ENCODE measurements at places on chromosomes 13 and 19. TPM values are rescaled to one million over a fixed set of nuclear protein-coding genes. Genes with fewer than 3 reads are reported as not detected.
A peak's percentile ranks its signal among the peaks of the same experiment; 100 is the strongest.

GRCh38 chr13:75760131-75761021, 124.2 kb downstream of the LMO7 start:
- peaks cover 11% of the 10 kb centered on the region for H3K4me1 ChIP-seq
- peak overlapping the region; percentile 42 for H3K27ac ChIP-seq
- no peak for DNase-seq
- peaks cover 7% of the 10 kb centered on the region for H3K36me3 ChIP-seq

DNA sequence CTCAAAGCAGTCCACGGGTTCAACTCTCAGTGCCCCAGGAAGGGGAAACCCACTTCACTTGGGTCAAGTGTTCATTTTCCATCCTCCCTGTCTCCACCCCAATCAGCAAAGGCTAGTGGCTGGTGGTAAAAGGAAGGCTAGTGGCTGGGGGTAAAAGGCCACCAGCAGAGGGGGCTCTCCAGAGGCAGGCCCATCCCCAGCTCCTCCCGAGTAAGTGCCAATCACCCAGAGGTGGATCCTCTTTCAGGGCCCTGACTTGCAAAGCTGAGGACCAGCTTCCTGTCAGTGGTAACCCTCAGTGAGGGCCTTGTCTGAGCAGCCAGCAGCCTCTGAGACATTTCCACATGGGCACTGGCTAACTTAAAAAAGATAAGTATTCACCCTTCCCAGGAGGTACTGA, 22.0 kb upstream of the TPT1 start:
- peaks cover 25% of the 10 kb centered on the region for H3K4me1 ChIP-seq
- no peaks in the 10 kb centered on the region for H3K27me3 ChIP-seq
- peak; percentile 68 for DNase-seq
- H3K27ac ChIP-seq = no peak overlapping the region
- no peak overlapping the region for H3K4me3 ChIP-seq
- H3K36me3 ChIP-seq = peaks cover 35% of the 10 kb centered on the region

DNA sequence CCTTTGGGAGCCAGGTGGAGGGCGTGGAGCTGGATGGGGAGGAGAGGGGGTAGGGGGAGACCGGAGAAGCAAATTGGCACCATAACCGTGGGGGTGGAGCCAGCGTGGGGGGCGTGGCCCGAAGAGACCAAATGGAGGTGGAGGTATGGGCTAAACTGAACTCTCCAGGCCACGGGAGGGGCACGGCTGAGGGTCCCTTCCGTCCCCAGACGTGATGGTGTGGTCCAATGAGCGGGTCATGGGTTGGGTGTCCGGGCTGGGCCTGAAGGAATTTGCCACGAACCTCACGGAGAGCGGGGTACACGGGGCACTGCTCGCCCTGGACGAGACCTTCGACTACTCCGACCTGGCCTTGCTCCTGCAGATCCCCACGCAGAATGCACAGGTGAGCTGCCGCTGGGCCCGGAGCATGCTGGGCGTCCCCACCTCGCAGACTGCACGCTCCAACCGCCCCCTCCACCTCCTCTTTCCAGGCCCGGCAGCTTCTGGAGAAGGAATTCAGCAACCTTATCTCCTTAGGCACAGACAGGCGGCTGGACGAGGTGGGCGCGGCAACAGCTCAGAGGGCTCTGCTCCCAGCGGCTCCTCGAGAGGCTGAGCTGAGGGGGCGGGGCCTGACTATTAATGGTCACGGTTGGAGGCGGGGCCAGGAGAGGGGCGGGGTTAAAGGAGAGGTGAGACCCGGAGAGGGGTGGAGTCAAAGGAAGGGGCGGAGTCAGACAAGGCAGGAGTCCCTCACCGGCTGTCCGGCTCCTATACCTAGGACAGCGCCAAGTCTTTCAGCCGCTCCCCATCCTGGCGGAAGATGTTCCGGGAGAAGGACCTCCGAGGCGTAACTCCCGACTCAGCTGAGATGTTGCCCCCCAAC, 6.2 kb downstream of the HRC start:
- peaks cover under 1% of the 10 kb centered on the region for H3K36me3 ChIP-seq
- peak; percentile 100 for DNase-seq
- H3K27ac ChIP-seq = peak overlapping the region; percentile 91
- H3K4me1 ChIP-seq = peaks cover 33% of the 10 kb centered on the region

GRCh38 chr19:12886969-12887747, at the start of gene KLF1:
TSS of gene KLF1 (minus strand) at chr19:12887201. CDS start at chr19:12887140, 61 bp downstream.
- DNase-seq = no peak
- H3K27ac ChIP-seq = no peak within 1 kb of the TSS
- peaks cover 21% of the 10 kb centered on the region for H3K4me1 ChIP-seq
- peak within 1 kb of the TSS; percentile 72 for H3K4me3 ChIP-seq

- H3K36me3 ChIP-seq = peaks cover 37% of the 10 kb centered on the region
- H3K27me3 ChIP-seq = no peaks in the 10 kb centered on the region
- no peak for DNase-seq
- no peak overlapping the region for H3K4me3 ChIP-seq
- peaks cover 2% of the 10 kb centered on the region for H3K4me1 ChIP-seq
These were observed 8.7 kb downstream of the POP4 start for GRCh38 chr19:29614780-29615179.

DNA sequence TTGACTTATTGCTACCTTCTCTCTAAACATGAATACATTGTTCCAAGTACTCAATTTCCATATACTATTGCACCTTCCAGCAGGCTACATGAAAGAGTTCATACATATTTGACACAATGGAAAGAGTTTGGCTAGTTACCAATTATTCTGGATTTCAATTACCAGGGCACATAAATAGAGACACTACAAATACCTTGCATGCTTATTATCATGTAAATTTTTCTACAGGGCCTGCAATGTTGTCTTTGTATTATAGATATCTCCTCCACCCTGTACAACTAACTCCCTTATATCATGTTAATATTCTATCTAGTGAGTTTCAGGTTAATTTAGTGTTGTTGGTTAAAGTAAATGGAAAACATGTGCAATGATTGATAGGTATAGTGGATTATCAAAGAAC, 540.7 kb upstream of the SLITRK5 start:
- no peak overlapping the region for H3K4me3 ChIP-seq
- no peak overlapping the region for H3K27ac ChIP-seq
- H3K36me3 ChIP-seq = no peaks in the 10 kb centered on the region

DNA sequence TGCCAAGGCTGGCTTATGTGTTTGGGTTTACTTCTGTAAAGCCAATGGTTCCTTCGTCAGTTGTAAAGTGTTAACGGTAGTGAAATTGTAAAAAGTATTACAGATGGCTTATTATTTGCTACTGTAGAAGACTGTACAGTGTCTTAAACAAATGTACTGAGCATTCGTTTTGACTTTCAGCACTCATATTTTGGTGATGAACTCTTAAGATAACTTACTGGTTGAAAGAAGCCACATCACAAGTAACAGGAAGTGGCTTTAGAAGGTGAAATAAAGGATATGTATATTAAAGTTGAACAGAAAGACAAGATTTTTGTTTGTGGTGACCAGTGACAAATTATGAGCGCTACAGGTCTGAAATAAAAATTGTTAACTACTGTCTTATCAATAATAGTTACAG, 64.2 kb downstream of the URI1 start:
- peaks cover 10% of the 10 kb centered on the region for H3K4me1 ChIP-seq
- no peak overlapping the region for H3K4me3 ChIP-seq
- no peak for DNase-seq
- H3K27ac ChIP-seq = no peak overlapping the region
- H3K36me3 ChIP-seq = peaks cover 14% of the 10 kb centered on the region
- no peaks in the 10 kb centered on the region for H3K27me3 ChIP-seq

LILRA2 gene
- total RNA-seq = not detected

DNA sequence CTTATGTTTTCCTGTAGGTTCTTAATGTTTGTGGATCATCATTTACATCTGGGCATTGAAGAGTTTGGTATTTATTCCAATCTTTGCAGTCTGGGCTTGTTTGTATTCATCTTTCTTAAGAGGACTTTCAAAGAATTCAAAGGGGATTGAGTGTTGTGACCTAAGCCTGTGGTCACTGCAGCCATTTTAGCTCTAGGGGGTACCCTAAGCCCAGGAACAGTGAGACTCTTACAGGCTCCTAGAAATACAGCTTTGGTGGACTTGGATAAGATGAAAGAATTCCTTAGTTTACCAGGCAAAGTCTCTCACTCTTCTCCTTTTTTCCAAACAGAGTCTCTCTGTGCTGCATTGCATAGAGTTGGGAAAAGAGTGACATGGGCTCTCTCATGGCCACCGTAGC, 2539.0 kb upstream of the PCDH20 start:
- no peaks in the 10 kb centered on the region for H3K4me1 ChIP-seq
- no peaks in the 10 kb centered on the region for H3K36me3 ChIP-seq
- H3K27ac ChIP-seq = no peak overlapping the region
- H3K27me3 ChIP-seq = no peaks in the 10 kb centered on the region
- no peak overlapping the region for H3K4me3 ChIP-seq
- DNase-seq = no peak

DNA sequence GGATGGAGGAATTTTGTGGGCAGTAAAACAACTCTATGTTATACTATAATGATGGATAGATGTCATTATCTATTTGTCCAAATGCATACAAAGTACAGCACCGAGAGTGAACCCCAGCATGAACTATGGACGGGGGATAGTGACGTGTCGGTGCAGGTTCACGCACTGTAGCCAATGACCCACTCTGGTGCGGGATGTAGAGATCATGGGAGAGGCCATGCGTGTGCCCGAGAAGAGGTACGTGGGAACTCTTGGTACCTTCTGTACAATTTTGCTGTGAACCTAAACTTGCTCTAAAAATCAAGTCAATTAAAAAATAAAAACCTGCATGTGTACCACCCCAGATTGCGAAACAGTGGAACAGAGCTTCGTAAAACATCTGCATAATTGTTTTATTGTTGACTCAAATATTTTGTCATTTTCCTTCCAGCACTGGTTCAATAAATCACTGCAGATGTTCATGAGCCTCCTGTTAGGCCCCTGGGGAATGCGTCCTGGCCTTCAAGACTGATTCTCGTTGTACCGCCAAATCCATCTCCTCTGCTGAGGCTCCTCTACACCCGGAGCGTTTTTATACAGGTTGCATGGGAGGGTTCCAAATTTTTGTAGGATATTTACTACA, 30.9 kb downstream of the COL4A1 start:
- H3K4me1 ChIP-seq = peaks cover 10% of the 10 kb centered on the region
- no peak for DNase-seq
- no peaks in the 10 kb centered on the region for H3K36me3 ChIP-seq
- H3K4me3 ChIP-seq = no peak overlapping the region

GGACT gene
- total RNA-seq = 2.5 TPM

DNA sequence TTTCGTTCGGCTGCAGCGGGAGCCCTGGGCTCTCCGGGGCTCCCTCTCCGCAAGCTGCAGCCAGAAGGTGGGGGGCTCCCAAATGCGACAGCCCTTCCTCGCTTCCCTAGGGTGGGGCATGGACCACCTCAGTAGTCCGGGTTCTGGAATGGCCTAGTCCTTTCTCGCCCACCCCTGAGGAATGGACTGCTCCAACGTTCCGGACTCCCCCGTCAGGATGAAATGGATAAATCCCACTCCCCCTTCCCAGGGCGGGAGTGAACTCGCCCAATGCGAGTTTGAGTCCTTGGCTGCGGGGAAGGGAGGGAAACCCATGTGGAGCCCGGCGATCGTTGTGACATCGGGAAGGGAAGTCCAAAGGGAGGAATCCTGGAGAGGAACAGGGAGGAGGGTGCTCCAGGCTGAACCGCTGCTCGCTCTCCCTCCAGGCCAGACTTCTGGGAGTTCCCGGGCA, 5.5 kb downstream of the HRC start:
- H3K27ac ChIP-seq = peak overlapping the region; percentile 91
- H3K4me3 ChIP-seq = peak overlapping the region; percentile 92
- peaks cover 48% of the 10 kb centered on the region for H3K27me3 ChIP-seq
- H3K4me1 ChIP-seq = peaks cover 33% of the 10 kb centered on the region

- no peaks in the 10 kb centered on the region for H3K27me3 ChIP-seq
- H3K4me3 ChIP-seq = no peak overlapping the region
- no peak overlapping the region for H3K27ac ChIP-seq
- peaks cover 19% of the 10 kb centered on the region for H3K36me3 ChIP-seq
- no peak for DNase-seq
These were observed 36.6 kb downstream of the NUFIP1 start for GRCh38 chr13:44952671-44953070.

APLP1 gene
- total RNA-seq = 15.5 TPM

- no peak overlapping the region for H3K27ac ChIP-seq
- peak; percentile 57 for DNase-seq
- H3K36me3 ChIP-seq = peaks cover 2% of the 10 kb centered on the region
These were observed 3.0 kb upstream of the ZNF136 start for GRCh38 chr19:12159773-12160414.

ZNF426 gene
- 27.2 TPM for total RNA-seq

All from WTC11 (cell line).